ENCODE measurements at places on chromosomes 2 and 18.
A peak's percentile ranks its signal among the peaks of the same experiment; 100 is the strongest.

GRCh38 chr2:173884025-173884802, 81.0 kb downstream of the SP3 start:
- DNase-seq, result peak; percentile 28

GRCh38 chr2:236840857-236841256, 244.8 kb upstream of the COPS8 start:
- DNase-seq, result no peak

DNA sequence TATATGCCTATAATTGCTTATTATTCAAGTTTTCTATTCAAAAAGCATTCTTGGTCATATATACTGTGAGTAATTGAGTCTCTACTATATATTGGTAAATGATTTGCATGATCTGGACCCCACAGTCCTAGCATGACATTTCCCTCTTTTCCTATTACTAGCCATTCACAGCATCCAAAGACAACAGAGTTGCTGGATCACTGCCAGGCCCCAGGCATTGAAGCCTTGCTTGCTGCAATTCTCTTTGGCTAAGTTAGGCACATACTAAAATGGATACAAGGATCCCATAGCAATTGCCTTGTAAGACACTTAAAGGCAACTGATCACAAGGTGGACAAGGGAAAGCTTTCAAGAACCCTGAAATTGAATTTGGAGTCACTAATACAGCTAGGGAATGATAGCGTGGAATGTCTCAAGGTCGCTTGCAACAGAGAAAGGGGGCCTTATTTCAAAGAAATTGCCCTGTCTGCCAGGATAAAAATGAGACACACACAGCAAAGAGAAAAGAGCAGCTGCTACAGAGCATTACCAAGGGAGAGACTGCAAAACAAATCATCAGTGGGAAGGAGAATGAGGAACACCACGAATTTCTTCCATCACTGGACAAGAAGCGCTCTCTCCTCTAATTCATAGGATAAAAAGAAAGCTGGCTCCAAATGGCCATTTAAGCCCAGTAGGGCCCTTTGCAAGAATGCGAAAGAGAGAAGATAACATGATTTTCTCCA, 77.1 kb upstream of the EPHA4 start:
- DNase-seq, result no peak

- peak; percentile 0 for DNase-seq
Measured at GRCh38 chr2:227191367-227191766, 26.9 kb downstream of the COL4A3 start.

GRCh38 chr18:48530399-48531081, 8.3 kb upstream of the CTIF start:
- DNase-seq, result no peak

- peak; percentile 93 for DNase-seq
Measured at GRCh38 chr18:75408554-75409506, 18.7 kb downstream of the SMIM21 start.

- DNase-seq, result no peak
Measured at GRCh38 chr2:13745330-13745729, 887.2 kb upstream of the LRATD1 start.

- DNase-seq, result no peak
Measured at GRCh38 chr2:47180531-47180930, 25.4 kb upstream of the STPG4 start.

DNA sequence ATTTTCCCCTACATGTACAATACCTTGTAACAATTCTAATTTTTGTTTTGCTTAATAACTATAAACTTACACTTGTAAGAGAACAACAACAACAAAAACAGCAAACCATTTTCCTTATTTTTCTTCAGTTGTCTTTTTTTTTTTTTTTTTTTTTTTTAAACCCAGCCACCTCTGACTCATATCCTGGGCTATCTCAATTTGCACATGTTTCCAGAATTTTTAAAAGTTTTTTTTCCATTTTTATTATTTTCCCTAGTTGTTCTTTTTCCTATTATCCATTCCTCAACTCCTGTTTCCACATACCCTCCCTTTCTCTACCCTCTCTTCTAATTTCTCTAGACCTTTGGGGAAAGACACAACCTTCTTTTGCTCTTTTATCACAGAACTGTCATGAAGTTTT, 112.5 kb downstream of the EFEMP1 start:
- DNase-seq, result no peak

- no peak for DNase-seq
Measured at GRCh38 chr2:237383991-237384671, 29.8 kb downstream of the COL6A3 start.

- no peak for DNase-seq
Measured at GRCh38 chr18:63422864-63423304, 608 bp upstream of the VPS4B start.

GRCh38 chr2:237765875-237766274, 32.7 kb upstream of the RBM44 start:
- DNase-seq, result no peak

DNA sequence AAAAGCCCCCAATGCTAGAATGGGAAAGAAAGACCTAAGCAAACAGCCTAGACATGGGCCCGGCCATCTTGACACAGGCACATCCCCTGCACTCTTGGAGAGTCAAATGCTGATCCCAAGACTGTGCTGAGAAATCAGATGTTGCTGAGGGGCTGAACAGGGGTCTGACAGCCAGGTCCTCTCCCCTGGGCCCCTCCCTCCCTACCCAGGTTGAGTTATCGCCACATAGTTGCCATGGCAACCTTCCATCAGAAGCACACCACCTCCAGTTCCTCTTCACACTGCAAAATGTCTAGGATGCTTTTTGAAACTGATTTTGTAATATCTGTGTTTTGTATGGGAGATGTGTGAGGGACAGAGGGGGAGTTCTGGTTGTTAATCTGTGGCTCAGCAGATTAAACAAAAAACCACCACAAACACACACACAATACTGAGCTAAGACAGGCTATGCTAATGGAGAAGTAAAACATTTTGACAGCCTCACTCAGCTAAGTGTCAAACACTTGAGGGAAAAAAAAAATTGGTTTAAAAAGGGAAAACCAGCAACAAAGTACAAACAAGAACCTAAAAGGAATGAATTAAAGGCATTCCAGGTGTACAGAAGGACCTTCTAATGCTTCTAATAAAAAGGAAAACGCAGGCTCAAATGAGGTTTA, 88.2 kb downstream of the TMEM163 start:
- DNase-seq, result no peak

GRCh38 chr2:234512884-234513669, 16.2 kb upstream of the ARL4C start:
- no peak for DNase-seq

GRCh38 chr2:206723288-206723687, 5.1 kb upstream of the DYTN start:
- no peak for DNase-seq

GRCh38 chr2:71756280-71756906, 303.0 kb downstream of the DYSF start:
- no peak for DNase-seq

DNA sequence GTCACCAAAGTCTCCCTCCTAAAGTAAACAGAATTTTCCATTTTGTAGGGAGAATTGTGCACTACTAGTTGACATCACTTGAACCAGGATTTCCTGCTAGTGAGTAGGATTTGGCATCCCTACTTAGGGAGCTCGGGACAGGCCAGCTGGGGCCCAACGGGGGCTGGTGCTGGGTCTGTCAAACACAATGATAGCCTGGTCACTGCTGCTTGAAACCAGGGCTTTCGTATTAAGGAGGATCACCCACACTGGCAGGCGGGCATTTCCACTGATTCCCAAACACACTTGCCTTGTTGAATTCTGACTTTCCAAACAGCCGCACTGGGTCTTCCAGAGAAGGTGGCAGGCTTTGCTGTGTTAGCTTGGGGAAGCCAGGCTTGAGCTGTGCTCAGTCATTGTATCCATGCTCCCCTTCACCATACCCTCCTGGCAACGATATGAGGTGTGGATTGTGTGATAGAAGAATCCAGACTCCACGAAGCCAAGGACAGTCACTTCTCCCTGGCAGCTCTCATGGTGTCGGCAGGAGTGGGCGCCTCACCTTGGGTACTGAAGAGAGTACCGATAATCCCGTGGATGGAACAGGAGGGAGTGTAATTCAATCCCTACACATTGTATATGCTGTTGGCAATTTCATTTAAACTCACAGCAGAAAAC, 7.5 kb downstream of the GDF7 start:
- no peak for DNase-seq

GRCh38 chr2:13583609-13584008, 866.9 kb downstream of the TRIB2 start:
- DNase-seq, result no peak

DNA sequence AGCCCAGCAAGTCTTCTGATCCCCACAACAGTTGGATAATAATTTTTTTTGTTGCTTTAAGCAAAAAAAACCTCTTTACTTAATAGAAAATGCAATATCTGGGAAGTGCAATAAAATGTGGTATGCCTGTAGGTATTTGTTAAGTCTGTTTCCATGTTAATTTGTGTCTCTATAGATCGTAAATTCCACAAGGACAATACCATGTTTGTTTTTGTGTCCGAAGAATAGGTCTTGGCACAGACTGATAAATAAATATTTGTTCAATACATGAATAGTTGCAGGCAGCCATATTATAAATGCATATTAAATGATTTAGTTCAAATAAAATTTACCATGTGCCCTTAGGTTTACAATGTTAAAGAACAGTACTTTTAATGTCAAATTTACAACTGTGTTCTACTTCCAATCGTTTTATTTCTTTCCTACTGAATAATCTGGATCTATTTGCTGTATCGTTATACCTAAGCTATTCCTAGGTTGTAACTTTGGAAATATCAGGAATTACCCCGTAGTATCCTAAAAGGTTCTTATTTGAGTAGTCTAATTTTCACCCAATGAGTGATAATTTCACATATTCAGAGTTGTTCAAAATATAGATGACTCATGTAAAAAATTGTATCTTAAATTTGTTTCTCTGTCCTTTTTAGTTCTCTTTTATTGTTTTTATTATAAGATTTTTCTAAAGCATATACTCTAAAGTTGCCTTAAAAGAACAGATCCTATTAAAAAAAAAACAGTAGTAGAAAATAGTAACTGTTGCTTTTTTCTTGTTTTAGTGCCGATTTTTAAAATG, 151.8 kb downstream of the EHBP1 start:
- no peak for DNase-seq

GRCh38 chr18:50360611-50361010, 14.2 kb upstream of the SKA1 start:
- DNase-seq, result no peak

GRCh38 chr18:74288730-74289129, 3.0 kb downstream of the CYB5A start:
- DNase-seq, result no peak

GRCh38 chr2:226656367-226656766, 143.3 kb downstream of the IRS1 start:
- DNase-seq, result peak; percentile 44

DNA sequence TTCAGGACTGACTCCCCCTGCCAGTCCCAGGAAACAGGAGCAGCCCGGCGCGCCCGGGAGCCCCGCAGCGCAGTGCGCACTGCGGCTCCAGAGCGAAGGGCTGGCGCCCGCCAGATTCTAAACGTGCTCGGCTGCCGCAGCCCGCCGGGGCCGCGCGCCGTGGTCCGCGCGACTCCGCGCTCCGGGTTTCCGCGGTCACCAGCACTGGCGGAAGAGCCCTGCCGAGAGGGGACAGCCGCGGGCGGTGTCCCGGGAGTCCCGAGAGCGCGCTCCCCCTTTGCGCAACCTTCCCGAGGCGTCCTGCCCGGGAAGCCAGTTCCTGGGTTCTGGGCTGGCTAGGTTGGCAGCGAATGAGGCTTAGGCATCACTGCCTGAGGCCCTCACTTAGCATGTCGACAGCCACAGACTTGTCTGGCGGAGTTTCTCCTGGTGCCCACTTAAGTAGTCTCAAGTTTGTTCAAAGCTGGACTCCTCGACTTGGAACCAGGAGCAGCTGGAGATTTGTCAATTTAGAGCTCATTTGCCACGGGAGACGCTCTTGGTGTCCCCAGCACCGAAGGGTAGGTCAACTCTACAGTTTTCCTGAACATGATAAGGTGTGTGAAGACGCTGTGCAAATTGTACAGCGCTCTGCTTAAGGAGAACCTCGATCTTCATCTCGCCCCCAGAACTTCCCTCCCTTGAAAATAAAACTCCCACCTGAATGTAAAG, 1.5 kb upstream of the VSNL1 start:
- peak; percentile 94 for DNase-seq
